ENCODE measurements at places on chromosomes 5 and 9.

DNA sequence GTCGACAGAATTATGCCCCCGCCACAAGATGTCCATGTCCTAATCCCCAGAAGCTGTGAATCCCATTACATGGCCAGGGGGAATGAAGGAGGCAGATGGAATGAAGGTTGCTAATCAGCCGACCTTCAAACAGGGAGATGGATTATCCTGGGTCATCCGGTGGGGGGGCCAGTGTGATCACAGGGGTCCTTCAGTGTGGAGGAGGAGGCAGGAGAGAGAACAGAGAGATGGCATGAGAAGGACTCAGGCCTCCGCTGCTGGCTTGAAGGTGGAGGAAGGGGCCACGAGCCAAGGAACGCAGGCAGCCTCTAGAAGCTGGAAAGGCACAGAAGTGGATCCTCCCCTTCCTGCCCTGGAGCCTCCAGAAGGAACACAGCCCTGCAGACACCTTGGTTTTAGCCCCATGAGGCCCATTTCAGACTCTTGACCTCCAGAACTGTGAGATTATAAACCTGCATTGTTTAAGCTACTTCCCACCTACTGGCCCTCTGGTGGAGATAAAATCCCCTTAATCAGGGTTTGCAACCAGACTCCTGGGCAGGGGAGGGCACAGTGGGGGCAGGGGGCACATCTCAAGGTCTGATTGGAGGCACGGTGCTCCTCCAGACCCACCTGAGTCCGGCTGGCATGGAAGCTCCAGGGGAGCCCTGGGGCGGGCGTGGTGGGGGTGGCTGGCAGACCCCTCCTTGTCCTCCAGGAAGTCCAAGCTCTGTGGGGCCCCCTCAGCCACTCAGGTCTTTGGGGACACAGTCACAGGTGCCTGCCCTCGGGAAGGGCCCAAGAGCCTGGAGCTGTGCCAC lies 13.8 kb downstream of the PTGES2 start:
- no peak for DNase-seq

DNA sequence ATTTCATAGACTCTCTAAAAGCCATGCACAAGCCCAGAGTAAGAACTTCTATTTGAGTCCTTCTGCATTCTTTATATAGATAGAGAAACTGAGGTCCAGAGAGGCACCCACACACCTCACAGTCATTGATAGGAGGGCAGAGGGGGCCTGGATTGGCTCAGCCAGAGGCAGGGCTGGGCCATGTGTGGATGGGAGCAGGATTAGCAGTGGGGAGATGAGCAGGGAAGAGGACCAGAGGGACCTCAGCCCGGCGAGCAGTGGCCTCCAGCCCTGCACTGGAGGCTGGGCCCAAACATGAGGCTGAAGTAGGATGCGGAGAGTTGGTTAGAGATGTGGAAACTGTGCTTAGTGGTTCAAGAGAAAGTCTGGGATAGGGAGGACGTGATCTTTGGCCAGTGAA lies 34.0 kb downstream of the PPARGC1B start:
- DNase-seq, result no peak

- DNase-seq, result no peak
Measured at GRCh38 chr5:61115968-61116367, 46.3 kb downstream of the SMIM15 start.

DNA sequence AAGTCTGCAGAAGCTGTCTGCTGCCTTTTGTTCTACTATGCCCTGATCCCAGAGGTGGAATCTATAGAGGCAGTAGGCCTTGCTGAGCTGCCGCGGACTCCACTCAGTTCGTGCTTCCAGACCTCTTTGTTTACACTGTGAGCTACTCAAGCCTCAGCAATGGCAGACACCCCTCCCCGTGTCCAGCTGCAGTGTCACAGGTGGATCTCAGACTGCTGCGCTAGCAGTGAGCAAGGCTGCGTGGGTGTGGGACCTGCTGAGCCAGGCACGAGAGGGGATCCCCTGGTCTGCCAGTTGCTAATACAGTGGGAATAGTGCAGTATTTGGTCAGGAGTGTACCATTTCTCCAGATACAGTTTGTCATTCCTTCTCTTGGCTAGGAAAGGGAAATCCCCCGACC lies 99.6 kb downstream of the SLCO4C1 start:
- no peak for DNase-seq

DNA sequence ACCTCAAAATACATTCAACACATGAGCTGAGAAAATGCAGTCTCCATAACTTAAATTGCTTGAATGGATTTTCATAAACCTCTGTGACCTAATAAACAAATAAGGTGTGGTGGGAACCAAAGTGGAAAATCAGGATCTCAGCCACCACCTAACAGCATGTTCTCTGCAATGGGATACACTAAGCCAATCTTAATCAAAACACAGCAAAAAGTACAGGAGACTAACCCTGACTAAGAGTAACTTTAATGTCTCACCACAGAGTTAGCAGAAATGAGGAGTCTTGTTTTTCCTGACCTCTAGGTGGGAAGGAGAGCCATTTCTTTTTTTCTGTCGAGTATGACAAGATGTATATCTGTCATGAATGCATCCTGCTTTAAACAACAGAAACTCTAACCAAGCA lies 48.5 kb downstream of the PLK2 start:
- no peak for DNase-seq

- no peak for DNase-seq
Measured at GRCh38 chr5:119187776-119188529, 117.1 kb downstream of the DMXL1 start.

- no peak for DNase-seq
Measured at GRCh38 chr5:96973532-96974401, 37.9 kb downstream of the LNPEP start.

- no peak for DNase-seq
Measured at GRCh38 chr5:6713274-6714225, at the start of gene TENT4A. TENT4A (plus strand) TSS chr5:6713432; CDS start chr5:6713984, 552 bp downstream.

GRCh38 chr9:78021697-78022096 lies 9.9 kb downstream of the GNAQ start:
- no peak for DNase-seq

GRCh38 chr5:97752871-97753270 lies 569.8 kb upstream of the RIOK2 start:
- no peak for DNase-seq

GRCh38 chr5:88661806-88662207 lies 221.2 kb downstream of the MEF2C start:
- no peak for DNase-seq
